Activated naive CD4-positive, alpha-beta T cell treated with Interleukin-2 at 50 U/mL for 16 hours (primary cell): ENCODE measurements at places on chromosomes 1 and 21.

DNA sequence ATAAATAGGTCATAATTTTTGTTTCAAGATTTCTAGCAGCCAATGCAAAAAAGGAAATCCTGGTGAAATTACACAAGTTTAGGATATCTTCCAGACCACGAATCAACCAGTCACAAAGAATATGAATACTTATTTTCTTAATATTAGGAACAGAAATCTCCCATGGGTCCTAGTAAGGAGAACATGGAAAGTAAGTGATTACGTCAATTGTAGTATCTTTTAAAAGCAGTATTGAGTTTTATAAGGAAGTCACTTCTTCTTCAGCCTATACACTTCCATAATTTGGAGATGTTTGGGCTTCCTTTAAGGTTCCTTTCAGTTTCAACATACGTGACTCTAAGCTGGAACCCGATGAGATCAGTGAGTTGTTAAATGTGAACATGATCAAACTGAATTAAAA is 534.5 kb downstream of the USP25 start:
- no peak for DNase-seq

GRCh38 chr1:114118351-114118990 is 35.2 kb downstream of the SYT6 start:
- DNase-seq: no peak

GRCh38 chr1:156366378-156367166 is 2.4 kb upstream of the RHBG start:
- DNase-seq: no peak

DNA sequence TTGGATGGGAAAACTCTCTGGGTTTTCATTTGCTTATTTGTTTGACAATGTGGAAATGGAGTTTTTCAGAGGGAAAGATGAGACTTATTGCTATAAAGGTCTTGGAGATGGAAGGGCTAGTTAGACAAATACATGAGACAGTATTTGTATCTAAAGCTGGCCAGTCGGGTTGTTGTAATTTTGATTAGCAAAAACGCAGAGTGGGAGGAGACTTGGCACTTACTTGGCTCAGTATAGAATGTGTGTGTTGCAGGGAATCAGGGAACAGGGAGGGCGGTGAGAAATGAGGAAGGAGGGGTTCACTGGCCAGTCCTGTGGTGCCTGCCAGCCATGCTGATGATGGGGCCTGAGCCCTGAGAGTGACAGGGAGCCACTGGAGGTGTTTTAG is 6.0 kb upstream of the FOXE3 start:
- no peak for DNase-seq

DNA sequence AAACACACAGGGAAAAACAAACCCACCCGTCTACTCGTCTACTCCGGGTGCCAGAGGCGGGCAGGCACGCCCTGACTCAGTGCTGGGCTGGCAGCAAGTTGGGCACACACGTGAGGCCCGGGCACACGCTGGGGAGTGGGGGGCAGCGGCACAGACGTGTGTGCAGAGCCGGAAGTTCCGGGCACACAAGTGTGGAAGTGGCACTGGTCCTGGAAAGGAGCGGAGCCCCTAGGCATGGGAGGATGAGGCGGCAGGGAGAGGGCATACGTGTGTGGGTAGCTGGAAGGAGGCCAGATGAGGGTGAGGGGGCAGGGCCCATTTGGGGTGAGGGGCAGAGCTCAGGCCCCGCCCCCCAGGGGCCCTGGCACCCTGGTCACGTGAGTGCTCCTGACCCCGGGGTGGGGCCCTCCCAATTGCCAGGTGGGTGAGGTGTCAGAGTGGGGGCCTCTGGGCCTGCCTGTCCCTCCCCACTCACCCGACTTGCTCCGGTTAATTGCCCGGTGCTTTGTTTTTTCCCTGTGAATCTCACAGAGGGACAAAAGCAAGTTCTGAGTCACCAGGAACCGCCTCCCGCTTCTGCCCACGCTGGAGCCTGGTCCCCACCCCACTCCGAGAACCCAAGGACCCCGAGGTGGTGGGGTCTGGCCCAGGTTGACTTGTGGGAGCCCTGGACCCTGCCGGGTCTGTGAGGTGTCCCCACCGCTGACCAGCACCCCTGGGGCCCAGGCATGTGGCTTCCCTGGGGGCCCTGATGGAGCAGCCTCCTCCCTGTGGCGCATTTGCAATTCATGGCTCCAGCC is 104.8 kb upstream of the CASZ1 start:
- DNase-seq: no peak

DNA sequence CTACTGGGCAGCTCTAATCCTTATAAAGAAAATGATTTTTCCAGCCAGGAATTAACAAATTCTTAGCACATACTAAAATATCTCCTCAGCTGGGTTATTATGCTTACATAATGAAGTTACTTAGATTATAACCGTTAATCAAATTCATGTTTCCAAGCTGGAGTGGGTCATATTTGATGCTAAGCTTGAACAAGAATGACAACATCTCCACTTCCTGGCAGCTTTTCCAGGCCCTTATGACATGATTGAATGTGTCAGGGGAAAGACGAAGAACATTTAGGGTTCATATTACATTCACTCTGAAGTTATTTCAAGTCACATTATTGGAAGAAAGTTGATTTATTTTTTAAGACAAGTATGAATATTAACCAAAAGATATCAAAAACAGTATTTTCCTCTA is 333.7 kb downstream of the PCP4 start:
- no peak for DNase-seq

DNA sequence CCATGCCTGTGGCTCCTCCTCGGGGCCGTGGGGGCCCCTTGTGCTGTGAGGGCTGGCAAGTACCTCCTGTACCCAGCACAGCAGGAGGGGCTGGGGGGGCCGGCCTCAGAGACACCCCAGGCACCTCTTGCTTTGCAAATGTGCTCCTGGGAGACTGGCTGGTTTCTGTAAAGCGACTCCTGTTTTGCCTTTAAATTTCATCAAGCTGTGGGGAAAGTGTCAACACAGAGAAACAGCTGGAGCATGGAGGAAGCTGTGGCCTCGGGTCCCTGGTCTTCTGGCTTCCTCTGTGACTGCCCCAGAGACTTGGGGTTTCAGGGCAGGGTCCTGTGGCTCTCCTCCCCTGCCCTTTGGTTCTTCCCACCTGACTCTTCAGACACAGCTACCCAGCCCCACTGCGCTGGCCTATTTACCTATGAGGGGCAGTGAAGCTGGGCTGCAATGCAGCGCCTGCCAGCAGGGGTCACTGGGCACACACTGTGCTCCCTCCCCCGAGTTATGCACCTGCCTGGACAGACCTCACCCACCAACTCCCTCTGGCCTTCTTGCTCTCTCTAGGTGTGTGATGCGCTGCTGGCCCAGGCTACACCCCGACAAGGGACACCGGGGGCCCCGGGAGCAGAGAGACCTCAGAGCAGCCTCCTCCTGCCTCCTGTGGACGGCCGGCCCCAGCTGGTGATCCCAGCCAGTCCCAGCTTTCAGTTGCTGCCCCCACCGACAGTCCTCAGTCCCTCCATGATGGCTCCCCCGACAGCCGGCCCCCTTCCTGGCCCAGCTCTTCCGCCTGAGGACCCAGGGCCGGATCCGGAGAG is 17.6 kb upstream of the PEX10 start:
- no peak for DNase-seq

DNA sequence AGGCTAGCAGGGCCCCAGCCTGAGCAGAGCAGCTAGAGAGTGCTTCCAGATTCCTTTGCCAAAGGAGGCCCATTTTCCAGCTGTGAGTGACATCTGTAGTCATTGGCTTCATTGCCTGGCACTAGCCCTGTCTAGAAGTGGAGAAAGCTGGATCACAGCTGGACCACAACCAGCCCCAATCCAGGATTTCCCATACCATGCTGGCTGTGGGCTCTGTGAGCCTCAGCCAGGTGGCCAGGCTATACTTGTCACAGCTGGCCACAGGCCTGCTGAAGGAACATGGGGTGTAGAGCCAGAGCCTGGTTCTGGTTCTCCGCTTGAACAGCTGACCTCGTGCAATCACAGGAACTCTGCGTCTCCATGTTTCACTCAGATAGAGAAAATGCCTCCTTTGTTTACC is 36.6 kb downstream of the RIMKLA start:
- no peak for DNase-seq

DNA sequence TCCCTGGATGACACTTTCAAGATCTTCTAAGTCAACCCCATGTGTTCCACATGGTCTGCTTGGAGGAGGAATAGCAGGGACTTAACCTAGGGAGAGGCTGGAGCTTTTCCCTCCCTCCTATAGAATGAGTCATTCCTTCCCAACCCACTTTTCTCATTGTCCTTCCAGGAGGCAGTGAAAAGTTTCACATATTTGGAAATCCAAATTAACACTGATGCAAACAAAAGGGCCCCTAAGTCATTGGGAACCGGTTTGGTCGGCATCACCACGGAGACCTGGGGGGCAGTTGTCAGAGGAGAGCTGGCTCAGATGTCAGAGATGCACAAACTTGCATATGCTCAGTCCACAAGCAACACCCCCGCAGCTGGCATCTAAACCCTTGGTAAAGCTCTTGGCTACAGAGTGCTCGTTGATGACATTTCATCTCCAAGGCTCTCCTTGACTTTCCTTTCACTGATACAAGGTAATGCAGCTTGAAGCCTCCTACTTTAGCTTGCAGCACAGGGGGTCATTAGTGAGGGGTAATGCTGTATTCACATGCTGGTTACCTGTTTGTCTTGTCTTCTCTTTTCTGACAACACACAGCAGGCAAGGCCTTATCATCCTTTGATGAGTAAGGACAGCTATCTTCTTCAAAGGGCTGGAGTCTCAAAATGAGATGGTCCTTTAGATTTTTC is 12.3 kb upstream of the LRRC8D start:
- DNase-seq: no peak

DNA sequence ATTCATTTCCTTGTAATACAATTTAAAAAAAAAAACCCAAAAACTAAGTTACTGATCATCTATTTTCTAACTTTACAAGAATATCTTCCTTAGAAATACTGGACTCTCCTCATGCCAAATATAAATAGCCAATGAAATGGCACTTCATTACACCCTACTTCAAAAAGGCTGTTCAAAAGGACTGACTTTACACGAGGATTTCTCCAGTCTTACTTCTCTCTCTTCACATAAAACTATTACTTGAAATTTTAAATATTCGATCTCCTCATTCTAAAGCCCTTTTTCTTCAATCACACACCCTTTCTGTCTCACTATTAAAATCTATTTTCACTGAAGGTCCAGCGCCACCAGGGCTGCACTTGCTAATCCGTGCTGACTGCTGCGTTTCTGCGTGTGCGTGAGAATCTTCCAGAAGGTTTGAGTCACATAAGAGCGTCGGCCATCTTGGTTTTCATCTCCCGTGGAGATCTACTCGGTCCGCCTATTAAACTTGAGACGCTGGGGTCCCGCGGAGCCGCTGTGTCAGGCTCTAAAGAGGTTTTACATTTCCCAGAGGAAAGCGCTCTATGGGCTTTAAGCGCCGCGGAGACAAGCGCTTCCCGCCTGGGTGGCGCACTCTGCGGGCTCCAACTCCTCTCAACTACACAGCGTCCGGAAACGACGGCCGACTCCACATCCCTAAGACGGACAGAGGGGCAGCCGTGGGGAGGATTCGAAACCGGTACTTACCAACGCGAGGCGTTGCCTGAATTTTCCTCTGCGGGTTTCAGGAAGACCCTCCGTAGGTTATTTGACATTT is 631 bp downstream of the LRIF1 start:
- DNase-seq: peak; percentile 61
